Adrenal gland (tissue), 19 donors: ENCODE measurements at places on chromosomes 12 and 14. TPM values are rescaled to one million over a fixed set of nuclear protein-coding genes. Genes with fewer than 3 reads are reported as not detected.

DNA sequence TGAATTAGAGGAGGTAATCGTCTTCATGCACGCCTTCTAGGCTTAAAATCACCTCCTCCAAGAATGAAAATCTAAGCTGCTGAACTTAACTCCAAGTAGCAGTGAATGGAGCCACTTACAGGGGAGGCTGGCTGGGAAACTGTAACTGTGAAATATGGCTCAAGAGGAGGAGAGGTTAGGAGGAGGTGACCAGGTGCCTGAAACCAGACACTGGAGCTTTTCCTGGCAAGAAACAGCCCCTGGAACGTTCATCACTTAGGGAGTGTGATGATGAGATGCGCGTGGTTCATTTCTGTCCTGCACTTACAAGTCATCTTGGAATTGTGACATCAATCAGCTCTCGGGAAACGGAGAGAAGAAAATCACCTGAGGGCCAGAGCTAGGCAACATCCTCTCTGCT is 62.3 kb upstream of the TMEM132C start:
- DNase-seq = no peak

GRCh38 chr12:49121047-49121696 is 10.0 kb downstream of the TUBA1B start:
- peak; percentile 74 for DNase-seq

- DNase-seq = no peak
Measured at GRCh38 chr12:79665212-79665887, 25.4 kb downstream of the PAWR start.

DNA sequence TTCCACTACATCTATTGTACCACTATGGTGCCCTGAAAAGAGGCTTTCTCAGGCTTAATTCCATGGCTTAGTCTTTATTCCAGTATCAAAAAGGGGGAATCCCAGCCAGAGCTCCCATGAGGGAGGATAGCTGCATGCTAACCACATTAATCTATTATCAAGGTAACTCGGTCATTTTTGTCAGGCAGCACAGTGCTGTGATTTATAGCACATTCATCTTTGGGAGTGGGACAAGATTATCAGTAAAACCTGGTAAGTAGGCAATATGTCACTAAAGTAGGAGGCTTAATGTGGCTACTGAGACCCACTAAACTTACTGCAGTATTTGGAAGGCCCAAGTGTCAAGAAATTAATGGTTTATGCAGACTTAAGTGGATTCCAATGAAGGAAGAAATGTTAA is 58.9 kb downstream of the DAD1 start:
- no peak for DNase-seq

DNA sequence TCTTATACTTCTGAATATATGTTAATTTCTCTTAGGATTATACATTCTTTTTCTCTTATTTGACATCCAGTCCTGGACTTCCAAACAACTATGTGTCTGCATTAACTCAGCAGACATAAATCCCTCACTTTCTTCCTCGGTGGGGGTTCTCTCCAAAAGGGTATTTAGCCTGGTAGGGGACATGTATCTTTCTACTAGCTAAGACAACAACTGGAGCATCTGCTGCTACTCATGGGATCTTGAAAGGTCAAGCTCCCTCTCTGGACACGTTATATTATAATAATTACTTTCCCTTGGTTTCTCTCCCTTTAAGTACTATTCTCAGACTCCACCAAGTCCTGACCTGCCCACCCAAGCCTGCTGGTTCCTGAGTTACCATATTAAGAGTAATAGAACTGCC is 983.7 kb upstream of the FLRT2 start:
- no peak for DNase-seq

DNA sequence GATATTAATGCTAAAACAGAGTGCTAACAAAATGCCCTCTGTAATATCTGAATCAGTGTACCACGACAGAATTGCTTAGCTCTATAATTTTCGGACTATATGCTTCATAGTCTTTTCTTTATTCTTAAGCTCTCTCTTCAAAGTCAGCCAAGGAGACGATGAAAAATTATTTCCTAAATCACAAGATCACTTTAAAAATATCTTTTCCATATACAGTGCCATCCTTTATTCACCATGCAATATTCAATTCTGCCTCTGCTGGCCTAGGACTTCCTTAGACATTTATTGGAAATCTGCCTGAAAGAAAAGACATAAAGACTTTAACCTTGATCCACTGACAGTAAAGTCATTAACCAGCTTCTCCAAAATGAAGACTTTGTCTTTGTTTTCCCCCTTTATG is 238.9 kb upstream of the BTG1 start:
- no peak for DNase-seq

The ALDH1L2 gene
- total RNA-seq = 3.3 TPM

The INSM2 gene
- 3.7 TPM for total RNA-seq
